CMK (cell line): ENCODE measurements at places on chromosomes 16 and 17.

GRCh38 chr16:19135896-19136438 is 22.2 kb downstream of the ITPRIPL2 start:
- no peak for DNase-seq

DNA sequence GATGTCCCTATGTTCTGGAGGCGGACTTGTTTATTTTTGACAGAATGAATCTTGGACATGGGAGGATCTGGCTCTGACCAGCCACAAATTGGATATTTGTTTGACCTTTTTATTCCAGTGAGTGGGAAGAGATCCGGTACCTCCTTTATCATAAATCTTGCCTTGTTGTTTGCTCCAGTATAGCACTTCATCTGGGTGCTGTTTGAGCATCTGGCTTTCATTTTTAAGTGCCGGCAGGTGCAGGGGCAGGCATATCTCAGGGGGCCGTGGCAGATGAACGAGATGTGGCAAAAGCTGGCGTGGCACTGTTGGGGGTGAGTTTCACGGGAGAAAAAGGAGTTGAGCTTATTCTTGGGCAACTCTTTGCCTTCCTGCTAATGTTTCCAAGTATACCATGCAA is 37.8 kb downstream of the MSI2 start:
- DNase-seq: no peak

DNA sequence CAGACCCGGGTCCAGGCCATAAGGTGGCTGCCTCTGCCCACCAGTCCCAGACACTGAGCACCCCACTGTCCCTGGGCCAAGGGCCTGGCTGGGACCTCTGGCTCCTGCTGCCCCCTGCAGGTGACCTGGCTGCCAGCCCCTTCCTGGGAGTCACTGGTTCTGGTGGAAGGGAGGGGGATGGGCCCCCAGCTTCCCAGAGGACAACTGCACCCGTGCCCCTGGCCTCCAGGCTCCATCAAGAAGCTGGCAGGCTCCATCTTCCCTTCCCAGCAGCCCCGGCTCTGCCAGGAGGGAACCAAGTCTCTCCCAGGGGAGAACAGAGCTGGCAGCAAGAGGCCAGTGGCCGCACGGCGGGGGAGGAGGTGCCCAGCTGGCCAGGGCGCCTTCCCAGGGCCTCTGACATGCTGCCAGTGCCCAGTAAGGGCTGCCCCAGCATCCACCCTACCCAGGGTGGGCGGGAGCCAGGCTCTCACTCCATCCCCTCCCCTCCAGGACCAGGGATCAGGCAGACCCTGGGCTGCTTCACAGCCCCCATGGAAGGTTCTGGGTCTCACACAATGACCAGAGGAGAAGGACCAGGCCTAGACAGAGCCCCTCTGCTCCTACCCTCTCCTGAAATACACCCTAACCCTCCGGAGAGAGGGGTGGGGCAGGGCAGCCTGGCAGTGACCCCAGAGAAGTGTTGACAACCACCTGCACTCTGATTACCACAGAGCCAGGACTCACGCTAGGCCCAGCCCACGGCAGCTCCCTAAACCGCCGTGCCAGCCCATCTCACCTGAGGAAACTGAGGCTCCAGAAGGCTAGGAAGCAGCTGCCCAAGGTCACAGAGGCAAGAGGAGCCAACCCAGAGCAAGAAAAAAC is 3.6 kb downstream of the CLUH start:
- DNase-seq: no peak

- peak; percentile 24 for DNase-seq
These were observed 43.2 kb downstream of the C16orf82 start for GRCh38 chr16:27109666-27110523.

DNA sequence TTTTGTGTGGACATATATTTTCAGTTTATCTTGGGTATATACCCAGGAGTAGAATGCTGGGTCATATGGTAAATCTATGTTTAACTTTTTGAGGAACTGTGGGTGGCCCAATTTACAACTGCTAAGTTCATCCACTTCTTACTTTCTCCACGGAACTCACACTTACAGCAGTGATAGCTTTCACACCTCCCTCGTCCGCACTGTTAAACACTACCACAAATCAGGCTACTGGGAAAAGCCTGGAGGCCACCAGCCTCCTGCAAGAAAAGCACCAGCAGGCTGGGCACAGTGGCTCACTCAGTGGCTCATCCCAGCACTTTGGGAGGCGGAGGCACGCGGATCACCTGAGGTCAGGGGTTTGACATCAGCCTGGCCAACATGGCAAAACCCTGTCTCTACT is 14.7 kb upstream of the ZG16 start:
- no peak for DNase-seq

DNA sequence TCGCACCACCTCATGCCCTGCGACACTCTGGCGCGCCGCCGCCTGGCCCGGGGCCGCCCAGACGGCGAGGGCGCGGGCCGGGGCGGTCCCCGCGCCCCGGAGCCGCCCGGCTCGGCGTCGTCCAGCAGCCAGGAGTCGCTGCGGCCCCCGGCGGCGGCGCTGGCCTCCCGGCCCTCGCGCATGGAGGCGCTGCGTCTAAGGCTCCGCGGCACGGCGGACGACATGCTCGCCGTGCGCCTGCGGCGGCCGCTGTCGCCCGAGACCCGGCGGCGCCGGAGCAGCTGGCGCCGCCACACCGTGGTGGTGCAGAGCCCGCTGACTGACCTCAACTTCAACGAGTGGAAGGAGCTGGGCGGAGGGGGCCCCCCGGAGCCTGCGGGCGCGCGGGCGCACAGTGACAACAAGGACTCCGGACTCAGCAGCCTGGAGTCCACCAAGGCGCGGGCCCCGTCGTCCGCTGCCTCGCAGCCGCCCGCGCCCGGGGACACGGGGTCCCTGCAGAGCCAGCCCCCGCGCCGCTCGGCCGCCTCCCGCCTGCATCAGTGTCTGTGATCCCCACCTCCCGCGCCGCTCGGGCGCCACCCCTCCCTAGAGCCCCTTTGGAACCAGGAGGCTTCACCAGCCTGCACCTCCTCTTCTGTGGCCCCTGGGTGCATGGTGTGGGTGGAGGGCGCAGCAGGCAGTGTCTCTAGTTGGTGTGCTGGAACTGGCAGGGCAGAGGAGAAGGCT is 82.3 kb downstream of the ARHGAP23 start:
- DNase-seq: no peak

DNA sequence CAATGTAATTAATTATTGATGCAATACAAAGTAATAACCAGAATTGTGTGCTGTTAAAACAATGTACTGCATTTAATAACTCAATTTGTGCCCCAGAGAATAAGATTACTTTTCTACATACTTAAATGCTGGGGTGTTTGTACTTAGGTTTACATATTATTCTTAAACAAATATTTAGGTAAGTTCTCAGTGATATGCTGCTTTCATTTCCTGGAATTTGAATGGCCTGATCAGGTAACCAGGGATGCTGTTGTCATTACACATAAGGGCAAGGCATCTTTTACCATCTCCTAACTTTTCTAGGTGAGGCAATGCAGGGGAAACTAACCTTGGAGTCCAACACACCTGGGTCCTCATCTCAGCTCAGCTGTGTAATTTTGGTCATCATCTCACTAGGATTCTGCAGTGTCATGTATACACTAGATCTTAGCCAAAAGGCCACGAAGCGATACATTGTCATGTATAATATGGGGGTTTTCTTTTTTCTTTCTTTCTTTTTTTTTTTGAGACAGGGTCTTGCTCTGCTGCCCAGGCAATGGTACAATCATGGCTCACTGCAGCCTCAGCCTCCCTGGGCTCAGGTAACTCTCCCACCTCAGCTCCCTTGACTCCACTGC is 45.2 kb downstream of the MYO1D start:
- no peak for DNase-seq

DNA sequence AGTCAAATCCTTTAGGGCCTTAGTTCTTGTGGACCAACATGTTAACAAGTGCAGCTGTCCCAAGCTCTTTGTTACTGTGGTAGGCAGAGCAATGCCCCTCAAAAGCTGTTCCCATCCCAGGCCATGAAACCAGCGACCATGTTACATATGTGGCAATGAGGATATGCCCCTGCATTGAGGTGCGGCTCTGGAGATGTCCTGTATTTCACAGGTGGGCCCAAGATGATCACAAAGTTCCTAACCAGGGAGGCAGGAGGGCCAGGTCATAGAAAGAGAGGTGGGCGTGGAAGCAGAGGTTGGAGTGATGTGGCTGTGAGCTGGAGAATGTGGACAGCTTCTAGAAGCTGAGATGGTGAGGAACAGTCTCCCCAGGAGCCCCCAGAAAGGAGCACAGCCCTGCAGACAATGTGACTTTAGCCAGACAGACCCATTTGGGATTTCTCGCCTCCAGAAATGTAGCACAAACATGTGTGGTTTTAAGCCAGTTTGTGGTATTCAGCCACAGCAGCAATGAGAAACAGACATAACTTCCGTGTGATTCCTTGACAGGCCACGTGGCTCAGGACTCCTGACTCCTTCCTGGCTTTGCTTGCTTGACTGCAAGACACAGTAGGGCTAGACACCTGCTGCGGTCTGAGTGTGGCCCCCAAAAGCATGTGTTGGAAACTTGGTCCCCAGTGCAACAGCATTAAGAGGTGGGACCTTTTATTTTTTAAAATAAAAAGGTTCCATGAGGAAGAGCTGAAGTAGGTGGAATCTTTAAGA is 778.3 kb downstream of the KCNJ18 start:
- DNase-seq: no peak

DNA sequence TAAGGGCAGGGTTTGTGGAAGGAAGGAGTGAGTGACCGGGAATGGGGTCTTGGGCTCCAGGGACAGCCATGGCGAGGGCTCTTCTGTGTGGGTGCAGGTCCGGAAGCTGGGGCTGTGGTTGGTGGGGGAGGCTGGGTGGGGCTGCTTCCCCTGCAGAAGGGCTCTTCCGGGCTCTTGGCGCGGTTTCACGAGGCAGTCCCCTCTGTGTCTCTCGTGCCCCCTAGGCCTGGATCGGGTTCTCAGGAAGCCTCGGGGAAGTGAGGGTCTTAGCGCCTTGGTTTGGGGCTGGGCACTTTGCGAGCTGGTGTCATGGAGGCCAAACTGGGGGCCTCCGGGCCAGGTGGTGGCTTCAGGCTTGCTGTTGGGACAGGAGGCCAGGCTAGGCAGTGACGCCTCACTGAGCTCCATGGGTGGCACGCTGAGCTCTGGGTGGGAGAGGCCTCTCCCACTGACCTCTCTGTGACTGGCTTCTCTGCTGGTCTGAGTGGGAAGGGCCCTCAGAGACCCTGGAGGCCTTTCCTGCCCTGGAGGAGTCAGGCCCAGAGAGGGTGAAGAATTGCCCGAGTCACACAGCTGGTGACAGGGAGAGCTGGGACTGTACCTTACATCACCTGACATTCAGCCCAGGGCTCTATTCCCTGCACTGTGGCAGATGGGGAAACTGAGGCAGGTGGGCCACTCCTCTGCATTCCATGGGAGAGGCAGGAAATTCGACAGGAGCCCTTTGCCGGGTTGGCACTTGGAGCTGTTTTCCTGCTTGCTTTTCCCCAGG is 8.2 kb downstream of the ADCY7 start:
- DNase-seq: peak; percentile 77

DNA sequence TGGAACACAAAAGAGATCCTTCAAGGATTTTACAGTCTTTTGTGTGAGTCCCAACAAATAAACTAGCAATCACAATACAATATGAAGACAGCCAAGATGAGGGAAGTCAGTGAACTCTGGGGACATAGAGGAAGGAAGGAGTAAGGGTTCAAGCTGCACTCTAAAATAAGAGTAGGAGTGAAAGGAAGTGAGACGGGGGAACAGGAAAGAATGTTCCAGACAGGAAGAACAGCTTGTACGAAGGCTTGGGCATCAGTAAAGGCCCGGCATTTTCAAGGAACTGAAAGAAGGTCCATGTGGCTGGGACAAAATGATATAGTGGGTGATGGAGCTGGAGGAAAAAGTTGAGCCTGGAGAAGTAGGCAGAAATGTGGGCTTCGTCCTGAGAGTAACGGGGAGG is 4.5 kb downstream of the CCL17 start:
- DNase-seq: no peak

DNA sequence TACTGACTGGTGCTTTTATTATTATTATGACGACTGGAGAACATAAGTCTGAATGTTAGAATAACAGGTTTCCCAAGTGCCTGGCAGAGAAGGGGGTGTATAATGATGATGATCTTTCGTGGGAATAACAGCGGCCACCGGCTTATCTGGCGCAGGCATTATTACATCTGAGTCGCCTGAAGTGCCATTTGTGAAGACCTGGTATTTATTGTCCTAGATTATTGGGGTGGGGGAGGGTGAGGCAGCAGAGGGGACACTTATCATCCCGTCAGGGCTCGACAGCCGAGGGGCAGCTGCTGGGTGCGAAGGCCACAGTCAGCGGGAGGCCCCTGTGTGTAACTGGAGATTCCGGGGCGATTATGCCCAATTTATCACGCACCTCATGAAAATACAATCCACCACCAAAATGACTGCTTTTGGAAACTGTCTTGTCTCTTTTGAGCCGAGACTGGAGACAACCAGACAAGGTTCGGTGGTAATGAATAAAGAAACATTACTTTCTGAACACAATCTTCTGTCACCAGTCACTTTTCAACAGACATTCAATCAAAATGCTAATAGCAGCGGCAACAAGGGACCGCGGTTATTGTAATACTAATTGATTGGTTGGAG is 199.3 kb downstream of the CCDC182 start:
- DNase-seq: no peak

DNA sequence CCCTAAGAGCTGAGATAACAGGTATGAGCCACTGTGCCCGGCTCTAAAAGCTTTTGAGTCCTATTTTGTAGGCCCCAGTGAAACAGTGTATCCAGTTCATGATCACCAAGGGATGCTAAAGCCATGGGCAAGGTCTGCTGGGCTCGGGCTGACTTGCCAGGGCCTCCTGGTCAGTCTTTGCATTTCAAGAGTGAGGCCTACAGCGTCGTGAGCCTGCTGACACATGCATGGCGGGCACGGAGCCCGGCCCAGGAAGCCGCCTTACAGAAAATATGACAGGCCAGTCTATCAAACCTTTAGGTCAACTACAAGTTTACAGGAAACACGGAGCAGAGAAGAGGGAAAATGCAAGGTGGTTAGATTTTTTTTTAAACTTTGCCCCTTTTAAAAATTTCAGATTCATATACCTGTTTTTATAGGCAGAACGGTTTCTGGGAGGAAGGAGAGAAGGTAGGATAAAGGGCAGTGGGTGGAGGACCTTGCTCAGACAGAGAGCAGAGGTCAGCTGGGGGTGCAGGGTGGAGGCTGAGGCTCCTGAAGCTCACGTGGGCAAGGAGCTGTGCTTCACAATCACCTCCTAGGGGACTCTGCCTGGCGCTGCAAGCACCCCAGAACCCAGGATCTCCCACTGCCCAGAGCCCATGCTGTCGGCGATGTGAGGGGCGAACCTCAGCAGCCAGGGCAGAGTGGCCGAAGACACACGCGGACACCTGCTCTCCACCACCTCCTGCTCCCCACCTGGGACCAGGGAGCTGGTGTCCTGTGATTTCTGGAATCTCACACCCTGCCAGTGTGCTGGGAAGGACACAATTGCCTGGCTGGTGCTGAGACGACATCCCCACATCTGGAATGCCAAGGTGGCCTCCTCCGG is 21.3 kb downstream of the C16orf95 start:
- no peak for DNase-seq

DNA sequence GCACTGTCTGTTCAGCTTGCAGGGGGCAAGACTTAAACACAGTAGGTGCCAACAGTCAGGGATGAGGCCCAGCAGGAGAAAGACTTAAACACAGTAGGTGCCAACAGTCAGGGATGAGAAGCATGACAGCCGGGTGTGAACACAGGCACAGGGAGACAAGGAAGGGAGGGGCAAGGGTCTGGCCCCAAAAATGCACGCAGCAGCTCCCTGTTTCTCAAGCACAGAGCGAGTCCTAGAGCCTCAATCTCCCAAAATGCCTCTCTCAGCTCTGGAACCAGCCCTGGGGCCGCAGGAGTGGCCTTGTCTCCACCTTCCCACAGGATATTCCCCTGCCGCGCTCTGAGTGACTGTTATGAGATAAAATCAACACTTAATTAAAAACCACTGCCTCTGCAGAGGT is 66.4 kb downstream of the DYNLRB2 start:
- DNase-seq: no peak
